ENCODE measurements at places on chromosomes 1 and 21. TPM values are rescaled to one million over a fixed set of nuclear protein-coding genes. Genes with fewer than 3 reads are reported as not detected.

- peak; percentile 23 for DNase-seq
Observed at GRCh38 chr1:205061665-205062069, 18.7 kb downstream of the CNTN2 start.

GRCh38 chr1:186887203-186887602 lies 58.5 kb downstream of the PLA2G4A start:
- DNase-seq = no peak

The WNT3A gene
- not detected for total RNA-seq

GRCh38 chr1:117546467-117546866 lies 59.4 kb upstream of the TENT5C start:
- no peak for DNase-seq

DNA sequence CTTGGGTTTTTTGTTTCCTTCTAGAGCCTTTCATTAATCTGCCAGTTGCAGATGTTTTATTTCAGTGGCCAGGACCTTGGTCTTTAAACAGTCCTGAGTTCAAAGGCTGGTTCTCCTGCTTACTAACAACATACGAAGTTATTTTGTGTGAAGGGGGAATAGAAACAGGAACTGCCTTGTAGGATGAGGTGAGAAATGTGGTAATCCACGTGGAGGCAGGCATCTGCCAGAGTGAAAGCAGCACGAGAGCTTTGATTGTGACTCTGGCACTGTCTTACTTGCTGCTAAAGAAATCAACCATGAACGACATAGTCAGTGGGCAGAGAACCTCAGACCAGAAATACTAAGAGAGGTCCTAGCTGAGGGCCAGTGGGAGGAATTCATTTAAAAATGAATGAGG lies 30.4 kb downstream of the TMEM63A start:
- DNase-seq = no peak

The CR1L gene
- total RNA-seq = not detected

The OR10J1 gene
- total RNA-seq = not detected

DNA sequence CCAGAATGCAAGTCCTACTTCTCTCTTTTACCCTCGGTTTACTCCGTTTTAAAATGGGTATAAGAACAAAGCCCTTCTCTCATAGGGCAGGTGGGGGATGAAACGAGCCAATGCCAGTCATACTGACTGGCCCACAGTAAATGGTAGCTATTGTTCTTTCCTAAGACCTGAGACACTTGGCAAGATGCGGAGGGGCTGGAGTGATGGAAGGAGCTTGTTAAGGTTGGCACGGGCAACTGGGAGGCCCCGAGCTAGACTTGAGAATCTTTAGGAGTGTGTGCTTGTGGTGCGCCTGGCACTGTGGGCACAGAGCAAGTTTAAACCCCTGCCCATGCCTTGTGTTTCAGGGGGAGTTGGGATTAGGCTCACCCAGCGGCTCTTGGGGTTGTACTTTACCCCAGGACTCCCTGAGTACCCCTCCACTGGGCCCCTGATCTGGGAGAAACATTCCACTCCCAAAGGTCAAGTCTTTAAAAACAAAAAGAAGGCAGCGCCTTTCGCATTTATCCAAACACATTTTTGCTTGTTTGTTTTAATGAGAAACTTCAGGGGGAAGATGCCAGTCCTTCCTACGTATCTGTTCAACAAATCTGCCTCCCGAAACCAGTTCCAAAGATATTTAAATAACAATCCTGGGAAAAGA lies 240.6 kb upstream of the TMEM51 start:
- DNase-seq = no peak

The C1orf216 gene
- 9.2 TPM for total RNA-seq

DNA sequence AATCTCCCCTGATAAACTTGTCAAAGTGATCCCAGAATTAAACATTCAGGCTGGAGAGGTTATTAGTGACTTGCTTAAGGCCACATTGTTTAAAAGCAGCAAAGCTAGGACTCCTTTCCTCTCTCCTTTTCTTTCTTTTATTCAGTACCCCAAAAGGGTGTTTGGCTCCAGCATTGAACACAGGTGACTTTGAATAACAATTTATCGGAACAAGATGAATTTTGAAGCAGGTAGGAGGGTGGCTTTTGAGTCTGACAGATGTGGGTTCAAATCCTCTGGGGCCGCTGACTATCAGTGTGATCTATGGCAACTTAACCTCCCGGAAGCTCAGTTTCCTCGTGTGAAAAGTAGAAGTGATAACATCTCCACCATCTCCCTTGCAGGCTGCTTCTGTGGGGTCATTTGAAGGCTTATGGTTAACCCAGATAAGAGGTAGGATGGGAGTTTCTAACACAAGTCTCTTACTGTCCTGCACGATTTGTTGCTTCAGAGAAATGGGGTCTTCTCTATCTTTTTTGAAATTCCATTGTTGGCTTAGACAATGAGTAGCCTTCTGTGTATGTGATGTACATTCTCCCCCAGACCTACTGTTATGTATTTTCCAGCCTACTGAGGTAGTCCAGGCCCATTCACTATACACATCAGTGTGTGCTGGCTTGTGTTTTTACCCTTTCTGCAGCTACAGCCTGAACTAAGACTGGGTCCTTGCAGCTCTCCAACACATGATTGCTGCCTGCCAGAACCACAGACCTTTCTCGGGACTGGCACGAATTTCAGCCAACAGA lies 29.0 kb downstream of the JUN start:
- no peak for DNase-seq

The F13B gene
- total RNA-seq = not detected

GRCh38 chr21:31248598-31248997 lies 95.5 kb downstream of the TIAM1 start:
- DNase-seq = peak; percentile 65

DNA sequence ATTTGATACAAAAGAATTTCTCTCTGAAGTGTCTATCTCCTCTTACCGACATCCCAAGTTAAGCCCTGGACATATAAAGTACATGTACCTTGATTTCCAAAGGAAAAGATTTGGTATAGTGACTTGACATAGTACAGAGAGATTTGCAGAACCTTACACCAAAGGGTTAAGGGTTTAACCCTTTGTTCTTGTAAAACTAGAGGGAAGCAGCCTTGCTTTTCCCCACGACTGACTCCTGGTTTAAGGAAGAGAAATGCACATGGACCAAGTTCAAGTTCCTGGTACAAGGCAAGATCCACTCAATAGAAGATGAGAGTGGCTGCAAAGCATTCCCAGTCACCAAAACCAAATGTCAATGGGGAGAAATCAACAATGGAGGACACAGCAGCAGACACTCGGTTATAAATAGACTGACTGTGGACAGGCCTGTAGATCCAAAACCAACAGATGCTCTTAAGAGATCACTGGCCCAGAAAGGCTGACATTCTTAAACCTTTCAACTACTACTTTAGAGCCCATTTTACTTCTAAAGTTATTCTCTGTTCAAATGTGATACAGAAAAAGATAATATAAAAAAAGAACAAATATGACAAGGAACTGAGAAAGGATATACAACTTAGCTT lies 69.4 kb downstream of the PUM1 start:
- no peak for DNase-seq

- no peak for DNase-seq
Observed at GRCh38 chr1:171828794-171829193, 12.5 kb upstream of the DNM3 start.

DNA sequence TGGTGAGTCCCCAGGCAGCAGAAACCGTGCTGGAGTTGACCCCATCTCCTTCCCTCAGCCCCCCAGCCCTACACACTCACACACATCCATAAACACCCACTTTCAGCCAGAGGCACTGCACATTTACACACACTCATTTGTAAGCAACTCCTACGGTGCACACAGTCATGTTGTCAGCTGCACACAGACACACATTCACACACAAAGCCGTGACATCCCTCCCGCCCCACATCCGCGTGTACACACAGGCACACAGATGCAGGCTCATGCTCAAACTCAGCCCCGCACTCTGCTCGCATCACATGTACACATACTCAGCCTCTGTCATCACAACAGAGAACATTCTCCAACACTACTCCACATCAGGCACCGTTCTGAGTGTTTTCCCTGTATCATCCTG lies 47.6 kb downstream of the LACTBL1 start:
- no peak for DNase-seq

DNA sequence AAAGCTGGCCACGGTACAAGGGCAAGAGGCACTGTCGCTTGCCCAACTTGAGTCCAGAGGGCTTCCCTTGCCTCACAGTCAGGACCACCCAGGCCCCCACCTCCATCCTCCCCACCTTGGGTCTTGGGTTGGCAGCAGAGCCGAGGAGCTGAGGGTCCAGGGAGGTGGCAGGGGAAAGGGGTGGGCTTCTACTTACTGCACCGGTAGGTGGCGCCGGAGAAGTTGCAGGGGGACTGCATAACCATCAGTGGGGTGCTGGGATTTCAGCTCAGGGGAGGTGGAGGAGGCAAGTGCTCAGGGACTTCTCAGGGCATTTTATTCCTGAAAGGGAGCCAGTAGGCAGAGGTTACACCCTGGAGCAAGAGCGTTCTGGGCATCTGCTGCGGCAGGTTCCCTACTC lies 44.0 kb downstream of the TRIM62 start:
- DNase-seq = no peak

DNA sequence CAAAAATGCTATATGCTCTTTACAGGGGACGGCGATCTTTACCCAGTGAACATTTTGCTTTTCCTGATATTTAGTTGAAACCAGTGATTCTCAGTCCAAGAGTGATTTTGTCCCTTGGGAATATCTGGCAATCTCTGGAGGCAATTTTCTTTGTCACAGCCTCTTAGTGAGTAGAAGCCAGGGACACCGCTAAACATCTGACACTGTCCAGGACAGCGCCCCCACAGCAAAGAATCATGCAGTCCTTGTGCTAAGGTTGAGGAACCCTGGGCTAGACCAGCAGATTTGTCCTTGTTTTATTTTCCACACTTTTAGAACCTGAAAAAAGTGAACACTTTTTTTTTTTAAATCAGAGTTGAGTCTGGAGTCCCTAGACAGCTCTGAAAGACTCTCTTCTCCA lies 13.1 kb downstream of the EVA1C start:
- no peak for DNase-seq

The VWA5B1 gene
- 0.14 TPM for total RNA-seq

GRCh38 chr1:201023517-201023902 lies at the start of gene KIF21B:
Gene KIF21B (minus strand): TSS chr1:201023714. CDS start chr1:201023383, 331 bp downstream.
- DNase-seq = no peak

DNA sequence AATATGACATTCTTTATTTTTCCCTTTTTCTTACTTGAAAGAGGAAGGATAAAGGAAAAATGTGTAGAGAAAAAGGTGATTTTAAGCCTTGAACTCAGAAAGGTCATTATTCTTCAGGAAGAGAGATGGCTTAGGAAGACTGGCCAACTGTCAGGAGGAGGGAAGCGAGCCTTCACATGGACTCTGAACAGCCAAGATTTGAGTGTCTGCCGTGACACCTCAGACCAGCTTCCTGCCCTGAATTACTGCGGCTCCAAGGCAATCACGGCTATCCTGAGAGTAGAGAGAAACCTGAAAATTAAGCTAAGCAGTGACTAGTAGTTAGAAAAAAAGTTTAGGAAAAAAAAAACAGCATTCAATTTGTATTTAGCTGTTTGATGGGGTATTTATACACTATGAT lies 314.7 kb downstream of the KCNH1 start:
- DNase-seq = no peak

The ATP6V1G3 gene
- not detected for total RNA-seq

- DNase-seq = no peak
Observed at GRCh38 chr1:197671140-197671539, 104.1 kb downstream of the DENND1B start.

The HCN3 gene
- total RNA-seq = 3.8 TPM

- no peak for DNase-seq
Observed at GRCh38 chr1:238653693-238654321, 732.6 kb upstream of the CHRM3 start.

- DNase-seq = peak; percentile 38
Observed at GRCh38 chr1:233843525-233844204, 60.8 kb upstream of the SLC35F3 start.

DNA sequence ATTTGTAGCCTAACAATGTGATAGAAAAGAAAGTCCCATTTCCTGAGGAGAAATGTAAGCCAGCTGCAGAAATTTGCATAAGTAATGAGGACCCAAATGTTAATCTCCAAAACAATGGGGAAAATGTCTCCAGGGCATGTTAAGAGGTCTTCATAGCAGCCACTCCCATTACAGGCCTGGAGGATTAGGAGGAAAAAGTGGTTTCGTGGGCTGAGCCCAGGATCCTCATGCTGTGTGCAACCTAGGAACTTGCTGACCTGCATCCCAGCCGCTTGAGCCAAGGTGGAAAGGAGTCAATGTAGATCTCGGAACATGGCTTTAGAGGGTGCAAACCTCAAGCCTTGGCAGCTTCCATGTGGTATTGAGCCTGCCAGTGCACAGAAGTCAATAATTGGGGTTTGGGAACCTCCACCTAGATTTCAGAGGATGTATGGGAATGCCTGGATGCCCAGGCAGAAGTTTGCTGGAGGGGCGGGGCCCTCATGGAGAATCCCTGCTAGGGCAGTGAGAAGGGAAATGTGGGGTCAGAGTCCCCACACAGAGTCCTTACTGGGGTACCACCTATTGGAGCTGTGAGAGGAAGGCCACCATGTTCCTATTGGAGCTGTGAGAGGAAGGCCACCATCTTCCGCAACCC lies 14.2 kb upstream of the F13B start:
- no peak for DNase-seq

Data from kidney epithelial cell (primary cell).